ENCODE measurements at places on chromosomes 13 and 19.

DNA sequence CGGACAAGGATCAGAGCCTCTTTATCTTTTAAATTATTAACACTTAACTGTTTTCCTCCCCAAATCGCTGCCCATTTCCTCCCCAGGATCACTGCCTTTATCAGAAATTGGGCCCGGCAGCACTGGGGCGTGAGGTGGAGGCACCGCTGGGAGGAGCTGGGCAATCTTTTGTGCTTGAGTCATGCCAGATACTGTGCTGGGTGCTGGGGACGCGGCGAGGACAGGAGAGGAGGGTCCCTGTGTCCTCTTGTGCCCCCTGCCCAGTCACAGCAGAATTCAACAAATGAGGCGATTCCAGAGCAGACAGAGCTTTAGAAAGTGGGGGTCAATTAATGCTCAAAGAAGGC, 347.8 kb downstream of the ZNF536 start:
- no peak for DNase-seq

- DNase-seq: no peak
Observed at GRCh38 chr13:77388944-77389624, 62.2 kb upstream of the MYCBP2 start.

- no peak for DNase-seq
Observed at GRCh38 chr19:4094761-4095487, 28.2 kb upstream of the ZBTB7A start.

DNA sequence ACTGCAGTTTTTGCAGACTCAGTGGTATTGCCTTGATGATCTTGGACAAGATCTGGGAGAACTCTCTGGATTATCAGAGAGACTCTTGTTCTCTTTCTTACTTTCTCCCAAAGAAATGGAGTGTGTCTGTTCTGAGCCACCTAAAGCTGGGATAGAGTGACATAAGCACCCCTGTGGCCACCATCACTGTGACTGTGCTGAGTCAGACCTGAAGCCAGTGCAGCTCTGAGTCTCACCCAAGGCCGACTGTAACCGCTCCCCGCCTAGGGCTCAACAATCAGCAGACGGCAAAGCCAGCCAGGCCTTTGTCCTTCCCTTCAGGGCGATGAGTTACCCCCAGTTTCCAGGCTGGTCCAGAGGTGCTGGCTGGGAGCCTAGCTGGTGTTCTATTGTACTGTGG, 795.6 kb downstream of the UQCRFS1 start:
- DNase-seq: peak; percentile 17

DNA sequence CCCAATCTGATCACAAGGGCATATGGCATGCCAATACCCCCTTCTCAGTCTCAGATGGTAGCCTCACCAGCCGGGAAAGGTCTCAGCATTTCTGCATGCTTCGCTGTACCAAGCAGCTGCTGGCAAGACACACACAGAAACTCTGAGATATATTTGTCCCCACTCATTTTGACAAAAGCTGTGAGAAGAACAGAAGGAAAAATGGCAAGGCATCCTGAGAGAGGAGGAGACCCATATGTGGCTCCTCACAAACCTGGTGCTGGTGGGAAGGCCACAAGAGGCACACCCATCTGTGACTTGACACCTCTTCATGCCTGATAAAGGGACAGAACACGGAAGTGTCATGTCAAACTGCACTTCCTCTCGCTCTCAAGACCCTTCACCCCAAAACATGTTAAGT, 36.7 kb upstream of the DOCK9 start:
- no peak for DNase-seq

DNA sequence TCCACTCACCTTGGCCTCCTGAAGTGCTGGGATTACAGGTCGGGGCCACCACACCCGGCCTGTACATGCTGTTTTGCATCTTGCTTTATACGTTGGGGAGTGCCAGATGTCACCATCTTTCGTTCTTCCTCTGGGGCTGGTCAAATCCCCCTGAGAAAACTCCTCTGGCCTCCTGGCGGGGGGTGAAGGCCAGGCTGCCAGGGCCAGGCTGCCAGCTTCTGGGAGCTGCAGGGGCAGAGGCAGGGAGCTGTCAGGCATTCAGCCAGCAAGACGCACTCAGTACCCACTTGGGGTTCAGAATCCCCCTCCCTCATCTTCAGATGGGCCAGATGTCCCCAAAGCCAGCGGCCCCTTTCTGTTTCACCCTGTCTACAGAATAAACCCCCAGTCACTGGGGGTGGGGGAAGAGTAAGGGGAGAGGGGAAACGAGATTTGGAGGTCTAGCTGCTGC, 16.1 kb downstream of the ZSWIM9 start:
- DNase-seq: no peak

DNA sequence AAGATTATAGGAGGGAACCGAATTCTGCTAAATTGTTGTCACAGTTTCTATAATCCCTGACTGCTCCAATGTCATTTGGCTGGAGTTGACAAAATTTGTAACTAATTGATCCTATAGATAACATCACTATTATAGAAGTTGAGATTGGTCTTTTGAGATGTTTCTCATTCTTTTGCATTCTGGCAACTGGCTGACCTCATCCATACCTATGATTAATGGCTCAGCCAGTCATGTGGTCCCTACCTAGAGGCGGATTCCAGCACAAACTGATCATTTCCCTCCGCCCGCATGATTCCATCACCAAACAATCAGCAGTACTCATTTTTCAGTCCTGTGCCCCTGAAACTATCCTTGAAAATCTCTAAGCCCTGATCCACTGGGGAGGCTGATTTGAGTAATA, 4.2 kb downstream of the PSG2 start:
- DNase-seq: no peak

GRCh38 chr13:82698383-82698782, 1183.9 kb downstream of the SLITRK1 start:
- DNase-seq: no peak

- no peak for DNase-seq
Observed at GRCh38 chr13:82294226-82294625, 1588.0 kb downstream of the SLITRK1 start.

GRCh38 chr13:54078271-54078870, 1049.8 kb downstream of the OLFM4 start:
- DNase-seq: no peak

- no peak for DNase-seq
Observed at GRCh38 chr19:3099347-3100145, 5.4 kb downstream of the GNA11 start.

DNA sequence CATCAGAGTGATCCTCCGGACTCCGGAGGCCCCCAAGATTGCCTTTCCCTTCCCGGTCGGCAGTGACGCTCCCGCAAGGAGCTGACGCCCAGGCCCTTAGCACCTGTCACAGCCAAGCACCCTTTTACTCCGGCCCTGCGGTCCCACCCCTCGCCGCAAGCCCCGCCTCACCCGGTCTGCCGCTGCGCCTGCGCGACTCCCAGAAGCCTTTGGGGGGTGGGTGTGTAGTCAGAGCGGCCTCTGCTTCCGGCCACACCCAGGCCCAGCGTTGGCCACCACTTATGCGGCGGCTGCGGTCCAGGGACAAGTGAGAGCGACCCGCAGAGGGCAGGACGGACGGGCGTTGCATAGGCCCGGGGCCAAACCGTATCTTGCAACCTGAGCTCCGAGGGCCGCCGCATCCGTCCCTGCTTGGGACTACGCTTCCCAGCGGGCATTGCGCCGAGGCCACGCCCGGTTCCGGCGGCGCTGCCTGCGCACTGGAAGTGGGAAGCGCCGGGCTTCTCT, 441 bp upstream of the ZFP28 start:
- DNase-seq: peak; percentile 94

GRCh38 chr13:109769275-109769674, 17.1 kb downstream of the IRS2 start:
- DNase-seq: no peak

- peak; percentile 50 for DNase-seq
Observed at GRCh38 chr13:77896536-77896935, 22.1 kb downstream of the EDNRB start.

DNA sequence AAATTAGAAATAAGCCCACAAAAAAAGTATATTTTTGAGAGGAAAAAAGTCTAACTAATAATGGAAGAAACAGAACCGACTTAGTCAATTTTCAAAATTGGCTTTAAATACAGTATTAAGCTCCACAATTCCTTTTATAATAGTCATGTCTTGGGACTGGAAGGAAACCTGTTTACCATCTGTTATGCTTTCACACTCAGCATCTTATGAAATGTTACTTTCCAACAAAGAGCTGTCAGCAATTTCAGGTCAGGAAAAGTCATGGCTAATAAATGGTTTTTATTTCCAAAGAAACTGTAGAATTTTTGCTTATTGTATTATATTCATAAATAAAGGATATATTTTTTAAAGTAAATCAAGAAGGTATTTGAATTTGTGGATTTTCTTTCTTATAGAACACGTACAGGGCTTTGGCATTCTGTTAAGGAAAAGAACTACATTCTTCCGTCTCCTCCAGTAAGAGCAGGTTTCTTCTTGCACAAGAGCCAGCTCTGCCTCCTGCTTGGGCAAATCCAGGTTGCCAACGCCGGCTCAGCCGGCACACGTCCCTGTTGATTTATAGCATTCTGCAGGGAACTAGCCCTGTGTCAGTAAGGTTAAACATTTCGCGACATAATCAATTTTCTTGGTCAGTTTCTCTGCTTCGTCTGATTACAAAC, 52.9 kb upstream of the GPR12 start:
- DNase-seq: no peak

- DNase-seq: peak; percentile 75
Observed at GRCh38 chr19:11191273-11191755, 6.0 kb downstream of the KANK2 start.

GRCh38 chr13:23666582-23666981, 96.4 kb downstream of the TNFRSF19 start:
- DNase-seq: no peak

- DNase-seq: no peak
Observed at GRCh38 chr13:59643364-59643841, 520.3 kb downstream of the DIAPH3 start.

DNA sequence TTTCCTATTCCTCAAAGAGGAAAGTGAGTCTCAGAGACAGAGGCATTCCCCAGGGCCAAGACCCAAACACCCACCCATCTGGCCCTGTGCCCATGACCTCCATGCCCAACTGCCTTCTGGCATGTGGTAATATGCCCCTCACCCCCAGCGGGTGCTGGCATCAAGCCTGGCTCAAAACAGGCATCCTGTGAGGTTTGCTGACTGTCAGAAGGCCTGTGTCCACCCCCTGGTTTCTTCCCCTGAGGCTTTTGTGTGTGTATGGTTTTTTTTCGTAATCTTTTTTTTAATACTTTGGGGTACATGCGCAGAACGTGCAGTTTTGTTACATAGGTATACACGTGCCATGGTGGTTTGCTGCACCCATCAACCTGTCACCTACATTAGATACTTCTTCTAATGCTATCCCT, 7.6 kb upstream of the KANK2 start:
- no peak for DNase-seq

DNA sequence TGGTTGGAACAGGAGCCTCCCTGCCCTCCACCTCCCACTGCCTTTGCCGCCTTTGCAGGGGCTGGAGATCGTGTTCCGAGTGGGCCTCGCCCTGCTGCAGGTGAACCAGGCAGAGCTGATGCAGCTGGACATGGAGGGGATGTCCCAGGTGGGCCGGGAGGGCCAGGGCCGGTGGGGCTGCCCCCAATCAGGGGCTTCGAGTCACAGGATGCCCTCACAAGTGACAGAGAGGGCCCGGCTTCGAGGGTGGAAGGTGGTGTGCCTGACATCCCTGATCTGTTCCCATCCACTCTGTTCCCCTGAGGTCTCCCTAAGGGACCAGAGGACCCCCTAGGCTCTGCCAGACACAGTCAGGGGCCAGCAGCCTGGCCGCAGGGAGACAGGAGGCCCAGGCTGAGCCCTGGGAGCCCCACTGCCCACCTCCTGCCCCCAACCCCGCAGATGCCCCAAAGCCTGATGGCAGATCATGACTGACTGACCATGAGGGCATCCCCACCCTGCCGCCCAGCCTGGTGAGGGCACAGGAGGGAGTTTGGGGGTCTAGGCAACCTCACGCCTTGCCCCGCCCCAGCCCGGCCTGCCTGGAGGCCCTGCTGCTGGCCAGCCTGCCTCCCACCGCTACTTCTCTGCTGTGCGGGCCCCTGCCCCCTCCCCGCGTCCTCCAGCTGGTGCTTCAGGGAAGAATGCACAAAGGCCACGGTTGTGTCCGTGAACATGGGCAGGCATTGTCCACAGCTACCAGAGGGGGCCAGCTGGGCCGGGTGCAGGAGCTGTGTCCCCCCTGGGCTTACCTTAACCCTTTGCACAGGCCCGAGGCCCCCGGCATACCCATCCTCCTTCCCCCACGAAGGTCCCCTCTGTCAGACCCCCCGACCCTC, 21.8 kb downstream of the EVI5L start:
- no peak for DNase-seq

- no peak for DNase-seq
Observed at GRCh38 chr13:36124236-36124822, 6.9 kb downstream of the DCLK1 start.

DNA sequence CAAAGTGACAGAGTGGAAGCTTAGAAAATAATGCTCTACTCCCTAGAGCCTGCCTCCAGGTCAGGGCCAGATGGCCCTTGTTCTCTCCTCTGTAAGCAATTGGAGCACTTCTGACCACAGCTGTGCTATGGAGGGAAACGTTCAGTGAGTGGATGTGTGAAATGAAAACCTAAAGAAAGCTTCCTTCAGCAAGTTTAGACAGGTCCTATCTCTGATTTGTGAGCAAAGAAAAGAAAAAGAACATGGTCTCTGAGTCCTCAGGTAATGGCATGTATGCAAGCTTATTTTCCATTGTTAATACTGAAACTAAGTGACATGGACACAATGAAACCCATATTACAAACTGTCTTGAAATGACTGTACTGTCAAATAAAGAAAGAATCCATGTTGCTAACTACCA, 1486.8 kb downstream of the EFNB2 start:
- no peak for DNase-seq

DNA sequence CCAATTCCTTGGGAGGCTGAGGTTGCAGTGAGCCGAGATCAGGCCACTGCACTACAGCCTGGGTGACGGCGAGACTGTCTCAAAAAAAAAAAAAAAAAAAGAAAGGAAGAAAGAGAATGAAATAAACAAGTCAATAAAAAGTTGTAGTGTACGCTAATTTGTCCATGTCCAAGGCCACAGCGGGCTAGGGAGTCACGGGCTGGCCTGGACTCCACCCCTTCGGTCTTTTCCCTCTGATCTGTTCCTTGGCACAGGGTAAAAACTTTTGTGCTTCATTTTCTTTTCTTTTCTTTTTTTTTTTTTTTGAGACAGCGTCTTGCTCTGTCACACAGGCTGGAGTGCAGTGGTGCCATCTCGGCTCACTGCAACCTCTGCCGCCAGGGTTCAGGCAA, 19.4 kb upstream of the MKNK2 start:
- no peak for DNase-seq

DNA sequence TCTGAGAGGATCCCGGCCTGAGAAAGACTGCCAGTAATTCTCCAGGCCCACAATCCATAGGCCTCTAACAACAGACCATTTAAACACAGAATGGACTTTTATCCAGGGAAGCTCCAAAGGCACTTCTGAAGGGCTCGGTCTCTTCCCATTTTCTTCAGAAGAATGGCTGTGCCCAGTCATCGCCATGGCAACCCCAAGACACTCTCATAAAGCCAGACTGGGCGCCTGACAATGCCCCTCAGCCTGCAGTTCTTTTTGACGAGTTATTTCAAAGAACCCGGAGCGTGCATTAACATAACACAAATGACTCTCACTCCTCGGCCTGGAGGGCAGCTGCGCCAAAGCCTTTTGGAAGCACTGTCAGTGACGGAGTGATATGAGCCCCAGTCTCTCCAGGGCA, 61.0 kb downstream of the RASA3 start:
- DNase-seq: no peak

- no peak for DNase-seq
Observed at GRCh38 chr13:46334035-46334822, 52.8 kb downstream of the RUBCNL start.

- DNase-seq: no peak
Observed at GRCh38 chr19:6551607-6552450, 21.0 kb downstream of the TNFSF9 start.

- no peak for DNase-seq
Observed at GRCh38 chr19:44076325-44076724, 4.4 kb downstream of the ZNF284 start.

All from right forelimb (tissue), 1 donor.